Osteoblast (primary cell): ENCODE measurements at places on chromosomes 16 and 17. TPM values are rescaled to one million over a fixed set of nuclear protein-coding genes. Genes with fewer than 3 reads are reported as not detected.

DNA sequence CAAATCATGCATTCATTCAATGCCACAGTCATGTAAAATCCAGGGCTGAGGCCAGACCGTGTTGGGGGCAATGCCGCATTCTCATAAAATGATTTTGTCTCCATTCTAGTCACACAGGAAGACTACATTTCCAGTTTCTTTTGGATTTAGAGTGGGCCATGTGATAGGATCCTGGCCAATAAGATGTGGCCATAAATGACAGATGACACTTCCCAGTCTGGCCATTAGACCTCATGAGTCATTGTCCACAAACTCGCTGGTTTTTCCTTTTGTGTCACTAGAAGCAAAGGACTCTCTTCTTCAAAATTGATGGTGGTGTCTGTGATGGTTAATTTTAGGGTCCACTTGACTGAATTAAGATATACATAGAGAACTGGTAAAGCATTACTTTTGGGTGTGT is 352.3 kb downstream of the UTP18 start:
- no peaks in the 10 kb centered on the region for H3K27me3 ChIP-seq
- H3K36me3 ChIP-seq: no peaks in the 10 kb centered on the region
- H3K27ac ChIP-seq: no peak overlapping the region
- no peak overlapping the region for H3K4me3 ChIP-seq
- no peaks in the 10 kb centered on the region for H3K4me1 ChIP-seq

MYOCD gene
- under 0.01 TPM in 2 replicates for total RNA-seq

ZSWIM7 gene
- total RNA-seq: 11.6 and 14.7 TPM in 2 replicates

ARHGAP23 gene
- total RNA-seq: 47.0 and 49.8 TPM in 2 replicates

ALDOA gene
- 579 and 705 TPM in 2 replicates for total RNA-seq
